ENCODE measurements at places on chromosomes 12 and 14.

DNA sequence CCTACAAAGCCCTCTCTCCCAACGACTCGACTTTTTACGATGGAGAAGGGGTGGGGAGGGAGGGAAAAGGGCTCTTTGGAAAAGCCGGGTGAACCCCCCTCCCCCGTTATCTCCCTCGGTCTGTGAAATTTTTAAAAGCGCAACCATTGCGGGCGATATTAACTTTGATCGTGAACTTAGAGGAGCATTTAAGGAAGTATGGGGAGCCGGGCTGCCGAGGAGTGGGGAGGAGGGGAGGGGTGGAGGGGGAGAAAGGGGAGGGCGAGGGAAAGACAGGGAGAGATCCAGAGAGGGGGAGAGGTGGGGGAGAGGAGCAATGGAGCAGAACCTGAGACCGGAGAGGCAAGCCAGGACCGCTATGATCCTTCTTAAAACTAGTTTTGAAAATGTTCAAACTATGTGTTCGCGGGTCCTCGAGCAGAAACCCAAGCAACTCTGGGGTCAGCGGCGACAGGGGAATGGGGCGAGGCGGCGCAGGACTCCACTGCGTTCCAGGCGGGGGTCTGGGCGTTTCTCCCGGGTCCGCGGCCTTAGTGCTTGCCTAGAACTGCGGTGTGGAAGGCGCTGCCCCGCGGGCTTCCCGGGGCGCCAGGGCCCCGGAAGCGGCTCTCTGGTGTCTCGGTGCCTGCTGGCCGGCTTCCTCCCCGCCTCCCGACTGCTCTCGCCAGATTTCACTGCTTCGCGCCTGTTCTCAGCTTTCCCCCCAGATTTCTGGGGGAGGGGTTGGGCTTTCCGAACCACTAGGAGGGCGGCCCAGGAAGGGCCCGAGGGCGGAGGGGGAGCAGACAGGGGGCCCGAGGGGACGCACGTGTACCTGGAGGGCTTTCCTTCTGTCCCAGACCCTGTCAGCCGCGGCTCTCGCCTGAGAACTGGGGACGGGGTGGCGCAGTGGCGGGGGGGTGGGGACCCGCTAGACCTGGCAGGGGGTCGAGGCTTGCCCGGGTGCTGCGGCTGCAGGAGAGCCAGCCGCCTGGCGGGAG is at the start of gene HOTAIR:
HOTAIR (minus strand) TSS at position 871 of the 980 bp plus-strand sequence.
- DNase-seq, result no peak

- no peak for DNase-seq
These were observed 572 bp downstream of the RAN start for GRCh38 chr12:130872179-130873096.

GRCh38 chr14:105376521-105377440 is 21.6 kb upstream of the TEX22 start:
- no peak for DNase-seq

DNA sequence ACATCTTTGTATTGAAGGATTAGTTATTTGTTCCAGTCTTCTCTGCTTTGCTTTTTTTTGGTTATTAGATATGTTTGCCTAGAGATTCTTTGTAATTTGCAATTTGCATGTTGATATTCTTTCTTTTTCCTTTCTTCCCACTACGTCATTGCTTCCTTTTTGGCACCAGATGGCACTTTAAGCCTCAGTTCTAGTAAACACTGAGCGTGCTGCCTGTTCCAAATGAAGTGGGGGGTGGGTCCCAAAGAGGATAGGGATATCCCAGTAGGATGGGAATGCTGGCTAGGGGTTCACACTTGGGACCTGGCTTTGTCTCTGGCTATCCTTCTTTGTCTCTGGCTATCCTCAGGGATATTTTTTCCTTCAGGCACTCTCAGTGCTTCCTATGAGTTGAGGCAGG is 17.0 kb downstream of the EAPP start:
- no peak for DNase-seq

- peak; percentile 94 for DNase-seq
These were observed 77.5 kb downstream of the PELI2 start for GRCh38 chr14:56195704-56196103.

DNA sequence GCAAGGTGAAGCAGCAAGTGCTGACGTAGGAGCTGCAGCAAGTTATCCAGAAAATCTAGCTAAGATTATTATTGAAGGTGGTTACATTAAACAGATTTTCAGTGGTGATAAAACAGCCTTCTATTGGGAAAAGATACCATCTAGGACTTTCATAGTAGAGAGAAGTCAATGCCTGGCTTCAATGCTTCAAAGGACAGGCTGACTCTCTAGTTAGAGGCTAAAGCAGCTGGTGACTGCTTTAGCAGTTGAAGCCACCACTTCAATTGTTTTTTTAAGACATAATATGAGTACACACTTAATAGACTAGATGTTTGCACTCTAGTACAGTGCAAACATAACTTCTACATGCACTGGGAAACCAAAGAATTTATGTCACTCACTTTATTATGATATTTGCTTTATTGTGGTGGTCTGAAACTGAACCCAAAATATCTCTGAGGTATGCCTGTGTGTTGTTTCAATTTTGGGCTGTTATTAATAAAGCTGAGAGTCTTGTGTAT is 1026.9 kb upstream of the FOXG1 start:
- no peak for DNase-seq

- DNase-seq, result no peak
These were observed 16.5 kb downstream of the SEL1L start for GRCh38 chr14:81516986-81517797.

GRCh38 chr12:49367381-49368239 is at the start of gene SPATS2:
Gene SPATS2 (plus strand): TSS chr12:49367462. CDS start chr12:49461013, 93,551 bp downstream.
- DNase-seq, result no peak

- no peak for DNase-seq
These were observed 179.6 kb upstream of the RPH3A start for GRCh38 chr12:112611908-112612307.

- DNase-seq, result no peak
These were observed 42.1 kb downstream of the SEC23A start for GRCh38 chr14:39060818-39061437.

- no peak for DNase-seq
These were observed 462.9 kb upstream of the MIS18BP1 start for GRCh38 chr14:45715946-45716345.

- DNase-seq, result no peak
These were observed 59.2 kb upstream of the PRIMA1 start for GRCh38 chr14:93847473-93847872.

- no peak for DNase-seq
These were observed 4.7 kb downstream of the FAM161B start for GRCh38 chr14:73945159-73945670.
